ENCODE measurements at places on chromosomes 6 and 20. TPM values are rescaled to one million over a fixed set of nuclear protein-coding genes. Genes with fewer than 3 reads are reported as not detected.

DNA sequence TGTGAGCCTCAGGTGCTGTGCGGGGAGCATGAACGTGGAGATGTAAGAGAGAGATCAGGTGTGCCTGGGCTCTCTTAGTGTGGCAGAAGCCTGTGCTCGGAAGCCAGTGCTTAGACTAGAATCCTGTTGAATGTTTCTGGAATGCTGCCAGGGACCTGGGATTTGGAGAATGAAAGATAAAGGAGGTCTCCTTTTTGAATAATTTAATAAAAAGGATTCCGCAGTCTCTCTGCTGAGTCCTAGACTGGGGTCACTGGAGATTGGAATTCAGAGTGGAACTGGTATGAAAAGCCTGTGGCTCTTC lies 18.8 kb upstream of the EFCAB8 start:
- no peak for DNase-seq

DNA sequence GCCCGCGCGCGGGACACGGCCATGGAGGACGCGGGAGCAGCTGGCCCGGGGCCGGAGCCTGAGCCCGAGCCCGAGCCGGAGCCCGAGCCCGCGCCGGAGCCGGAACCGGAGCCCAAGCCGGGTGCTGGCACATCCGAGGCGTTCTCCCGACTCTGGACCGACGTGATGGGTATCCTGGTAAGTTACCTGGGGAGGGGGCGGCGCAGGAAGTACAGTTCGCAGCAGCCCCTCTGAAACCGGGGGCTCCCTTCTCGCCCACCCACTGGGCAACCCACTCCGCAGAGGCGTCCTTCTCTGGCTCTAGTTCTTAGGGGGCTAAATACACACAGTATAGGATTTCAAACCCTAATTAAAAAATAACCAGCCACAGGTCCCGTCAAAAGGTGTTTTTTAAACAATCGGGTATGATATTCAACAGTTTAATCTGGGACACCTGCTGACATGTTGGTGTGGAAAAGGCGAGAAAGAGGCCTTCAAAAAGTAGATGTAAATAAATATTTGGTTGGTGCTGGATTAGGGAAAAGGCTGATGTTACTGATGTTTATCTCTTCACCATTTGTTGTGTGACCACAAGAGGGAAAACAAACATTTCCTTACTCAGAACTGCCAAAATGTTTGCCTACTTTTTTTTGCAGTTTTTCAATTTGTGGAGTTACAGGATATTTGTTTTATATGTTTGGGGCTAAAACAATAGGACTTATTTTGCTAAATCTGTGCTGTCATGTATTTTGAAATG lies 577 bp downstream of the SASH1 start:
- no peak for DNase-seq

DNA sequence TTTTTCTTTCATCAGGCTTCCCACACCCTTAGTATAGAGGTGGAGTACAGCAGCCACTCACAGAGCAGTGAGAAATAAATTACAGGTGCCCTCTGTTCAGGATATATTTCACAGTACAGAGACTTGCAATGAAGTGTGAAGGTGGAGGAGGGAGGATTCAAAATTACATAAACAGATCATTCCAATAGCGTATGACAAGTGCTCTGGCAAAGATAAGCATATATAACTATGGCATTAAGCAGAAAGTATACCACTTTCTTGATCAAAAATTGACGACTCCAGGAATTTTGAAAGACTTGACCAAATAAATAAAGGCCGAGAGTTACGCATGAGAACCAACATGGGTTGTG lies 108.7 kb downstream of the GPX5 start:
- DNase-seq: no peak

DNA sequence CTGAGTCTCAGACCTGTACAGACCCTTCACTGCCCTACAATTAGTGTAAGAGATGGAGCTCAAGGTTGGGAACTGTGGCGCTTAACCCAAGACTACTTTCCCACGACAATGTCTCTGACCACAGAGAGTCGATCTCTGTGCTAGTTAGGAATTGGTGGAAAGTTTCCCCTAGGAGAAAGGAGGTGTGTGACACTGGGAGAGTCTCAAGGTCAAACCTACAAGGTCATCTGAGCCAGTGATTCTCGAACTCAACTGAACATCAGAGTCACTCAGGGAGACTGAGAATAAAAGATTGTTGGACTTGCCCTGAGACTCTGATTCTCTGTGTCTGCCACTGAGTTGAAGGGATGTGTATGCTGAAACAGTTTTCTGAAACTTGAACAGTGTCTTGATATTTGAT lies 9.7 kb upstream of the AFDN start:
- no peak for DNase-seq

DNA sequence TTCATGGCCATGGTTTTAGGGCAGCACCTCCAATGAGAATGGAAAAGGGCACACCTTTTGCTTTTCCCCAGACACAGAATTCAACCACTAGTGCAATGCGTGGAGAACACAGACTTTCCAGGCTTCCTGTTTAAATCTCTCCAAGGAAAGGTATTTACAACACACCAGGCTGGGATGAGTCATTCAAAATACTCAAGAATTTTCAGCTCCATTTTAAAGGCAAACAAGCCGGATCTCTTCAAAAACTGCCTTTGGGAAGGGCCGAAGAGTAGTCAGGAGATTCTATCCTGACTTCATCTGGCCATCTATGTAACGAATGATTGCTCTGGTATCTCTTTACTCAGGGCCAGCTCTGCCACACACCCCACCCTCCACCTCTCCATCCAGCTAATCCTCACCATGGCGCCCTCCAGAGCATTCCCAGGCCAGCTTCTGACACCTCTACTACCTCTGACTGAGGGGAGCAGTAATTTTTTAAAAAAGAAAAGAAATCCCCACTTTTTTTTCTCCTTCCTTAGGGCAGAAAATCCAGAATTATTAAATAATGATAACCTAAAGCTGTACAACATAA lies 254.6 kb downstream of the LY86 start:
- no peak for DNase-seq

DNA sequence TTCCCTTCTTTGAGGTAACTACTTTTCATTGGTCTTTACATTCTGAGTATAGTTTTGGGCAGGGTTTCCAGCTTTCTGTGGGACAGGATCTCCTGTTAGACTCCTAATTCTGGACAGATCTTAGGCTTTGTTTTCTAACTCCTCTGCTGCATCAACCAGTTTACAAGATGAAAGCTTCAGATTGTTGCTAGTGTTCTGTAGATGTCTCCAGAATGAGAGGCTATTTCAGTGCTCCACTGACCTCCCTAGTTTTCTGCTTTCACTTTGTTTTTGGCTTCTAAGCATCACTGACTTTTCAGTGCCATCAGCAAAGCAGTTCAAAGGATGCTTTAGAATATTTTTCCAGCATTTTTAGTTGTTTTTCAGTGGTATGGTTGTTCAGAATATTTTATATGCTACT lies 101.4 kb downstream of the LIN28B start:
- no peak for DNase-seq

- DNase-seq: no peak
Measured at GRCh38 chr6:34912715-34913464, 23.8 kb downstream of the ANKS1A start.

DNA sequence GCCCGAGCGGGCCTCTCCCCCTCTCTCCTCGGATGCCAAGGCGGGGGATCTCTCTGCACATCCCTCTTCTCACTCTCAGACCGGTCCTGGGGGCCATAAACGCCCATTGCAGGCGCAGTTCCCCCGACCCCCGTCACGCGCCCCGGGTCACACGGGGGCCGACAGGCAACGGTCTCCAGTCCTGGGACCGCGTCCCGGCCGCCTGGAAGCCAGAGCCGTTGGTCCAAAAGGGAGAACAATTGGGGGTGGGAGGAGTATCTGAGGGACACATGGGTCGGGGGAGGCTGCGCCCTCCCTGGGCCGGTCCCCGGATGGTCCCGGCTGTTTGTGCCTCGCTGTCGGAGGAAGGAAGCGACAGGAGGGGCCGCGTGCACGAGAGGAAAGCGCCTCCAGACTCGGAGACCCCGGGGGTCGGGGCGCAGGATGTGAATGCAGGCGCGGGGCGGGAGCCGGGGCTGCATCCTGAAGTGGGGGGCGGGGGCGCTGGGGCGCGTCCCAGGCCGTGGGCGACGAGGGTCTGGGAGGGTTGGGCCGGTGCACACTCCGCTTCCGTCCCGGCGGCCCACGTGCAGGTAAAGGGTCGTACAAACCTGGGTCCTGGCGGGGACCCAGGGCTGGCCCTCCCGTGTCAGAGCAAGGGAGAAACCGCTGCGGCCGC lies 903 bp downstream of the SLC4A11 start:
- no peak for DNase-seq

DNA sequence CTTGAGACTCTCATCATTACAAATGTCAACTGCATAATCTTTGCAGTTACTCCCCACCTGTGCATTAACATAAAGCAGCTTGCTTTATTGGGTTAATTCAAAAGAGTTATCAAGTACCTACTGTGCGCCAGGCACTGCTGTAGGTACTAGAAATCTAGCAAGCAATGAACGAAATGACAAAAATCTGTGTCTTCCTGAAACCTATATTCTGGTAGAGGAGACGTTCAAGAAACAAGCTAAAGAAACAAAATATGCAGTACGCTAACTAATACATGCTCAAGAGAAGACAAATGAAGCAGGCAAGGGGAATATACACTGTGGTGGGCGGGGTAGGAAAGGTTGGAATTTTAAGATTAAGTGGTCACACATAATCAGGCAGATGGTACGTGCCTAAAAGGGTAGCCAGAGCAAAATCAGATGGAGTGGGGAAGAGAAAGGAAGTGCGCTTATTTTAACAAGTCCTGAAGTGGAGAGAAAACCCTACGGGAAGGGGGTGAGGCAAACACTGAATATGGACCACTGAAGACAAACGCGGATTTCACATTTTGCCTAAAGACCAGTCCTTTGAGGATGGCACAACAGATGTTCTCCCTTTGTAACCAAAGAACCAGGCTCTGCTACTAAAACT lies 1.2 kb downstream of the ELOVL2 start:
- no peak for DNase-seq

- no peak for DNase-seq
Measured at GRCh38 chr6:18265787-18266522, 1.6 kb upstream of the DEK start.

- DNase-seq: no peak
Measured at GRCh38 chr20:62723351-62723750, 14.7 kb downstream of the NTSR1 start.

- no peak for DNase-seq
Measured at GRCh38 chr6:132401618-132402285, 477 bp upstream of the MOXD1 start.

DNA sequence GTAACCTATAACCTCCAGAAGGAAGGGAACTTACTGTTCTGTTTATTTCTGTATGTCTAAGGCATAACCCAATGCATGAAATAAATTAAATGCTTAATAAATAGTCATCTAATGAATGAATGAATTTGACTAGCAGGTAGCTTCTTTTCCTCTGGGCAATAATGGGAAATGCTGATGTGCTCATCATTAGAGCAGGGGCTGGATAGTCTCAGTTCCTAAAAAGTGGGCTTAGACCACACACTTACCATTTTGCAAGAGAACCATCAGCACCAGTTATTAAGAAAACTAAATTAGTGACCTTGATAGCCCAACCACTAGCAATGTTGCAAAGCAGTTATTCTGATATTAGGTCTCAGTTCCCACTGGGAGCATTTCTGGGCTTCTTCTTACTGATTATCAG lies 449.7 kb downstream of the CDC5L start:
- DNase-seq: no peak

GRCh38 chr6:147711476-147711875 lies 203.0 kb downstream of the SAMD5 start:
- no peak for DNase-seq

GRCh38 chr6:35461270-35461669 lies 6.9 kb upstream of the RPL10A start:
- DNase-seq: no peak

GRCh38 chr20:50681359-50682064 lies 9.8 kb downstream of the RIPOR3 start:
- no peak for DNase-seq

DNA sequence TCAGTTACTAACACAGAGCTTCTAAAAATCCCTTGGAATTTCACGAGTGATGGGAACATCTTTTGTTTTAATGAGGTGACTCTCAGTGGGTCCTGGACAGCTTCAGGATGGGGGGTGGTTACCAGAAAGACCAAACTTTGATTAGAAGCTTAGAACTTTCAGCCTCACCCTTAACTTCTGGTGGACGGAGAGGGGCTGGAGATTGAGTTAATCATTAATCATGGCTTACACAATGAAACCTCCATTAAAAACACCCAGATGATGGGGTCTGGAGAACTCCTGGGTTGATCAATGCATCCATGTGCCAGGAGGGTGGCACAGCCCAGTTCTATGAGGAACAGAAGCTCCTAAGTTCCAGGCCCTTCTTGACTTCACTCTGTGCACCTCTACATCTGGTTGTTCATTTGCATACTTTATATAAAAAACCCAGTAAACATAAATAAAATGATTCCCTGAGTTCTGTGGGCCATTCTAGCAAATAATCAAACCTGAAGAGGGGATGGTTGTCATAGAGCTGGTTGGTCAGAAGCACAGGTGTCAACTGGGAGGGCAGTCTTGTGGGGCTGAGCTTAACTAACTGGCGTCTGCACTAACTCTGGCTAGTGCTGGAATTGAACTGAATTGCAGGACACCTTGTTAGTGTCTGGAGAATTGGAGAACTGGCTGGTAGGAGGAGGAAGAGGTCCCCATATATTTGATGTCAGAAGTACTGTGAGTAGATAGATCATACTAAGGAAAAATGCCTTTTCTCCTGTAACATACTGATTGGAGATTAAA lies 10.3 kb downstream of the RMND1 start:
- no peak for DNase-seq

- DNase-seq: peak; percentile 70
Measured at GRCh38 chr6:169868458-169868857, 117.0 kb downstream of the ERMARD start.

DNA sequence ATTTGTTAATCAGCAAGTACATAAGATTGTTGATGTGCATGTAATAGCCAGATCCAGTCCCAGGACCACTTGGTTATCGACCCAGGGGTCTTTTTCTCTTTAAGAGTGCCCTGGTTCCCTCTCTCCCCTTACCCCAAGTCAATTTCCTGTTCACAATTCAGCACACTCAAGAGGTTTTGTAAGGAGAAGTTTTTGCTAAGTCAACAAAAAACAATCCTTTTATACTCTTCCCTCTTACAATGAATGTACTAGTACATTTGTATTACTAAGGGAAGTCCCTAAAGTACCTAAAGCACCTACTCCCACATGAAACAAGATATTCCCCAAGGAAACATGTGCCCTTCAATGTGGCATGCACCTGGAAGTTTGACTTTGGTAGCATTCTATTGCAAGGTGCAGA lies 1.6 kb upstream of the NT5DC1 start:
- no peak for DNase-seq

GRCh38 chr6:44446626-44447300 lies 59.3 kb downstream of the CDC5L start:
- DNase-seq: no peak

The CUL7 gene
- total RNA-seq: 20.1 TPM

The SMOC2 gene
- 33.1 TPM for total RNA-seq

The SLC17A2 gene
- total RNA-seq: not detected

The HTR1B gene
- 0.84 TPM for total RNA-seq

The ANGPT4 gene
- total RNA-seq: 0.81 TPM

The ADA gene
- total RNA-seq: 5.8 TPM

The FOXS1 gene
- 3.3 TPM for total RNA-seq

The SNRNP48 gene
- 10.2 TPM for total RNA-seq

The PTPRK gene
- total RNA-seq: 64.6 TPM

The CCDC170 gene
- total RNA-seq: 0.55 TPM

The FOXQ1 gene
- total RNA-seq: 12.3 TPM

The NKX2-2 gene
- not detected for total RNA-seq

The OR12D3 gene
- not detected for total RNA-seq

Measured in upper lobe of right lung (tissue), 1 donor.